ENCODE measurements at places on chromosomes 5 and 9.
A peak's percentile ranks its signal among the peaks of the same experiment; 100 is the strongest.

DNA sequence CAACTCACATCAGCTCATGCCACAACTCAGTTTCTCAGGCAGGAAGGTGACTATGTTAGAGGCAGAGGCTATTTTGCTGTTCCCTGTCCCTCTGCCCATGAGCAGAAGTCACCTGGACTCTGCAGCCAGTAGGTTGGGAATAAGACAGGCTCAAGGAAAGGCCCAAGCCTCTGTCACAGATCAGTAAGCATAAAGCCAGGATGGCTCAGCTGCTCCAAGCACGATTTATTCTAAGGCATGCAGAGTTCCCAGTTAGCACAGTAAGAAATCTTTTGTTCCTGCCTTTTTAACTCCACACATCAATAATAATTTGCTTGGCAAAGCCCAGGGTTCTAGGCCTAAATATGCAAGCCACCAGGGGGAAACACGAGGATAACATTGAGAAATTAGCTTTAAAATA lies 249.0 kb upstream of the ADRA1B start:
- no peak for DNase-seq

GRCh38 chr5:95858661-95859595 lies 36.4 kb upstream of the GLRX start:
- peak; percentile 83 for DNase-seq

DNA sequence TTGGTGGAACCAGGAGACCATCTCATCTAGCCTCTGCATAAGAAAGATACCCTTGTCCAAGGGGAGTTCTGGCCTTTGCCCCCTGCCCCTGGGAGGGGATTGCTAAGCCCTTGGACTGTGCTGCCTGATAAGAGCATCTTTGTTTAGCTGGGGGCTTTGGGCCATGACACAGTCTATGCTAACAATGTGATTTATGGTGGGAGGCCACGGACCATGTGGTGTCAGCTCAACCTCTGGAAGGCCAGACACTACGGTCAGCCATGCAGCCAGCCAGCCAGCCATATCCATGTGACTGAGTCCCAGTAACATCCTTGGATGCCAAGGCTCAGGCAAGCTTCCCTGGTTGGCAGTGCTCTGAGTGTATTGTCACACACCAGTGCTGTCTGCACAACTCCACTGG lies 244.4 kb downstream of the FSTL4 start:
- no peak for DNase-seq

GRCh38 chr9:69877852-69878514 lies 57.4 kb downstream of the CFAP95 start:
- DNase-seq, result peak; percentile 81
